ENCODE measurements at places on chromosomes 1 and 21. TPM values are rescaled to one million over a fixed set of nuclear protein-coding genes. Genes with fewer than 3 reads are reported as not detected.

Gene SYCP1
- total RNA-seq: not detected

Gene GRIK3
- total RNA-seq: not detected

Gene CYP4A11
- total RNA-seq: not detected

Gene CDC20
- 157 TPM for total RNA-seq

Gene CNN3
- 1.7 TPM for total RNA-seq

Gene FCAMR
- total RNA-seq: 0.07 TPM

Gene CD1B
- total RNA-seq: not detected

Gene YTHDF2
- 76.9 TPM for total RNA-seq

Gene KCNE1
- 0.32 TPM for total RNA-seq

Gene UBL4B
- total RNA-seq: not detected

Gene KCND3
- not detected for total RNA-seq

Gene C1QC
- not detected for total RNA-seq

Gene HCN3
- total RNA-seq: 2.9 TPM

Gene RIPK4
- total RNA-seq: not detected

Gene ALDH4A1
- total RNA-seq: 3.7 TPM

Gene PGLYRP4
- total RNA-seq: not detected

Gene NFIA
- 0.16 TPM for total RNA-seq

Gene CD48
- 204 TPM for total RNA-seq

Gene OR2L3
- not detected for total RNA-seq

Gene MED8
- 34.6 TPM for total RNA-seq

Gene KIF21B
- 87.2 TPM for total RNA-seq

Gene DNTTIP2
- total RNA-seq: 69.0 TPM

Gene GALNT2
- 26.6 TPM for total RNA-seq

Gene ZNF326
- 25.6 TPM for total RNA-seq

Gene SMG5
- total RNA-seq: 69.2 TPM

Gene BSND
- not detected for total RNA-seq

Gene CASZ1
- 7.7 TPM for total RNA-seq

Gene PROX1
- total RNA-seq: not detected

Gene VWA1
- total RNA-seq: 0.68 TPM

All from T-helper 2 cell treated with Interferon-gamma antibody and Interleukin-4, amounts not matched to agents 100 ng/mL and 5 ng/mL, for 36 hours (primary cell).